ENCODE measurements at places on chromosomes 13 and 19.

GRCh38 chr19:38912600-38913514 is 871 bp upstream of the CCER2 start:
- DNase-seq: no peak

GRCh38 chr13:35771898-35772297 is 295.4 kb upstream of the MAB21L1 start:
- DNase-seq: no peak

DNA sequence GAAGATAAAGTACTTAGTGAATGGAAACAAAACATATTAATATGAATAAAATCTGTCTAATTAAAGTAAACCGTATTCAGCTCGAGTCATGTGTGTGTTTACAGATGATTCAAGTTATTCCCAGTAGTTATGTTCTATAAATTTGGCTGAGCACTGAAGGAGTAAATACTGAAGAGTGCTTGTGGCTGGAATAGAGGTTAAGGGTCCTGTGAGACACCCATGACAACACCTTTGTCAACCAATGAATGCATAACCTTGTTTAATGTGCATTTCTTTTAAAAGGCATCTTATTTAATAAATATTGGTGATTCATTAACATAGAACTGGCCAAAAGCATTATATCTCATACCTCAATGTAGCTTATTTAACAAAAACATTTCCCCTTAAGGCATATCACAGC is 577.8 kb upstream of the SLITRK5 start:
- DNase-seq: no peak

DNA sequence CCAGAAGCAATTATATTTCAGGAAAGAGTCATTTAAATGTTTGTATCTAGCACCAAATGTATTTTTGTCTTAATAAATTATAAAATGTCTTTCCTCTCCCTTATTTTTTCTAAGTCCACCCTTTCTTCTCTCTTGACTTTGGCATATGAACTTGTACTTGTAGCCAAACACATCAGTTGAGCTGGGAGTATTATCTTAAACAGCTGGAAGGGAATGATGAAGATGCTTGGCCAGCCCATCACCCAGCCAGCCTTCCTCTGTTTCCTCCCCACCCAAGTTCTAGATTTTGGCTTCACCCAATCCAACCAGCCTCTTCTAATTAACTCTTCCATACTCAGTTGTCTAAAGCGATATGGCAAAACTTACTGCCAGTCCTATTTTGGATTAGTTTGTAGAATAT is 272.5 kb downstream of the ENOX1 start:
- DNase-seq: peak; percentile 31

- DNase-seq: no peak
These were observed 9.8 kb downstream of the MEDAG start for GRCh38 chr13:30915691-30916541.

- DNase-seq: no peak
These were observed 2.8 kb downstream of the ERFL start for GRCh38 chr19:41925208-41926003.

GRCh38 chr19:49364083-49364737 is 533 bp downstream of the DKKL1 start:
- DNase-seq: no peak

GRCh38 chr13:100835695-100836094 is 161.1 kb upstream of the TMTC4 start:
- no peak for DNase-seq

DNA sequence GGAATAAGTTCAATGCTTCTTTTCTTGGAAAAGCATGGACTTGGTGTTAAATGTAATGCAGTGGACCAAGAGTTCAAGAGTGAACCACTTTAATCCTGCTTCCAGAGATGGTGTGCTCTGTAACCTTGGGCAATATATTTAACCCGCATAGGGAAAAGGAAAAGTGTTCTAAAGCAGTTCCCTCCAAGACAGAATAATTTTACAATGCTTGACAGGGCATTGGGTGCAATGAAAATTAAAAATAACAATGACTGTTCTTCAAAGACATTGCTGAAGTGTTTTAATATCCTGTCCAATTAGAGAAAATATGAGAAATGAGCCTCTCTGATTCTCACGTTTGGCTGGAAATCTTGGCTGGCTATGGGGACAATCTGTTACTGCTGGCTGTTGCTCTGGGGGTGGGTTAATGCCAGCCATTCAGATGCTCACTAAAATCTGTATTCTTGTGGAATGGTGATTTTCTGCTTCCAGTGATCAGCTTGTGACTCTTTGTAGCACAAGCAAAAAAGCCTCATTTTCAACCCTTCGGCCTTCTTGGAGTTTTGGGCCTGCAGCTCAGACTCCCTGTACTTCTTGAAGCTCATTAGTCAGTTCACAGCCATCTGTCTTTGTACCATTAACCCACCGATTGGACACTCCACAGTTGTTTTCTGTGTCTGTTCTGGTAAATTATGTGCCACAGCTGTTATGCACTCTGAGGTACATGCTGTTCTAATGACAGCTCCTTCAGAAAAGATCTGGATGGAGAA is 310.6 kb downstream of the LMO7 start:
- no peak for DNase-seq

- DNase-seq: no peak
These were observed 258.6 kb upstream of the DACH1 start for GRCh38 chr13:72125561-72125960.

All from hindlimb muscle (tissue), 1 donor.